ENCODE measurements at places on chromosomes 5 and 9.
A peak's percentile ranks its signal among the peaks of the same experiment; 100 is the strongest.

DNA sequence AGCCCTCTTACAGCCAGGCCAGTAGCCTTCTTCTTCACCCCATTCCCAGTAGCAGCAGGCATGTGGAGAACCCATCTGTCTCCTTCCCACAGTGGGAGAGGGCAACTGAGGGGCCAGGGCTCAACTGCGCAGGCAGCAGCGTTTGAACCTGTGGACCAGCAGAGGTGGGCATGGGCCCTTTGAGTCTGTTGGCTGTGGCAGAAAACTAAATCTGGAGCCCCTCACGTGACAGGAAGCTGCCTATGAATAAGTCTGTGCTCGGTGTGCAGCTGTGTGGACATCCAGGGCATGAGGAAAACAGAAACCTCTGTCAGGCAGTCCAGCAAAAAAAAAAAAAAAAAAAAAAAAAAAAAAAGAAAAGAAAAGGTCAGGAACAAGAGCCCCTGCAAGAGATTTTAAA lies 189.2 kb upstream of the NR3C1 start:
- DNase-seq = peak; percentile 26

DNA sequence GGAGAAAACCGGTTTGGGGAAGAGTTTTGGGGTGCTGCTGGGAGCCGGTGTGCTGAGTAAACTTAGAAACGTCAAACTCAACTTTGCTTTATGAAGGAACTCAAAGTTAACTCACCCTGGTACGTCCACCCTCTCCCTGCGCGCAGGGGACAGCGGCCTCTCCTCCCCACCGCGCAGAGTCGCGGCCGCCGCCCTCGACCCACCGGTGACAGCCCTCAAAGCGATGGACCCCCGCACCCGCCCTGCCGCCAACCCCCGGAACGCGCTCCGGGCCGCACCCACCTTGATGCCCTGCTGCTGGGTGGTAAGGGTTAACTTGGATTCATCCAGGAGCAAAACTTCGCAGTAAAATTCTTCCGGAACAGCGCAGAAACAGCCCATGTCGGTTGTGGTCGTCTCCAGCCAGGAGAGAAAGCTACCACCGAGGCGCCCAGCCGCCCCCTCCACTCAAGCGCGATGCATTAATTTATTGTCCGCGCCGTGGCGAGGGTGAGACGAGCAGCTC lies 366 bp downstream of the EPB41L4A start:
- DNase-seq = no peak

GRCh38 chr5:122967085-122967484 lies 69.4 kb downstream of the PPIC start:
- no peak for DNase-seq

GRCh38 chr5:167412556-167412955 lies 878.9 kb upstream of the WWC1 start:
- DNase-seq = no peak

DNA sequence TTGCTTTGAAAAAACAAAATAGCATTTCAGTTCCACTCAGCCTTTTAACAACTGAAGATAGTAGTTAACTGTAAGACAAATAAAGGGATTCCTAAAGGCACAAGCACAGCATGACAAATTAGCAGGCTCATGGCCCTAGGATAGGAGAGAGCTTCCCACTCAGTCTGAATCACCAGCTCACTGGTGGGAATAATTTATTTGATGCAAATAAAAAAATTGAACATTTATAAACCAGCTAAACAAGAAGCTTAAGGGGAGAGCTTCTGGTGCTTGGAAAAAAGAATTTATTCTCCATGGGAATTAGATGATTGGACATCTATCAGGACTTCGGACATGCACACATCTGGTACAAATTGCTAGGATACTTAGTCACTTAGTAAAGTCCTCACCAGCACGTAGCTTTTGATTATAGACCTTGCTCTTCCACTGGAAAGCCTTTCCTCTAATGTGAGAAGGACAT lies 294.1 kb upstream of the TNC start:
- no peak for DNase-seq

GRCh38 chr5:32726086-32726557 lies 15.0 kb downstream of the NPR3 start:
- no peak for DNase-seq

GRCh38 chr5:136699651-136700050 lies 334.3 kb upstream of the TRPC7 start:
- no peak for DNase-seq

- peak; percentile 62 for DNase-seq
These were observed 45.3 kb upstream of the RICTOR start for GRCh38 chr5:39119404-39120051.

DNA sequence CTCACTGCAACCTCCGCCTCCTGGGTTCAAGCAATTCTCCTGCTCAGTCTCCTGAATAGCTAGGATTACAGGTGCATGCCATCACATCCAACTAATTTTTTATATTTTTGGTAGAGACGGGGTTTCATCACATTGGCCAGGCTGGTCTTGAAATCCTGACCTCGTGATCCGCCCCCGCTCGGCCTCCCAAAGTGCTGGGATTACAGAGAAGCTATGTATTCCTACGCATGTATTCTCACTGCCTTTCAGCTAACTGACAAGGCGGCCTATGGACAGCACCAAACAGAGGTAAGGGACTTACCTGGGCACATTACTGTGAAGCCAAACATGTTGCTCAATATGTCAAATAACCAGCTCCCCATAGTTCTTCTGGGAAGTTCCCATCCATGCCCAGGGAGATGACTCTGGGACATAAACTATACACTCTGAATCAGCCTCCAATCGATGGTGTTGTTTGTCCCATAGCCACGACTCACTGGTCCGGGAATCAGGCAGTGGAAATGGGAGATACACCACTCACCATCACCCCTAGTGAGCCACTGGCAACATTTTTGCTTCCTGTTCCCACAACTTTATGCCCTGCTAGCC lies 114.6 kb downstream of the SYK start:
- peak; percentile 16 for DNase-seq

All from fibroblast of the aortic adventitia (primary cell).